ENCODE measurements at places on chromosomes 7 and 10.
A peak's percentile ranks its signal among the peaks of the same experiment; 100 is the strongest.

GRCh38 chr7:133633055-133633454 lies 380.2 kb downstream of the EXOC4 start:
- no peak for DNase-seq

DNA sequence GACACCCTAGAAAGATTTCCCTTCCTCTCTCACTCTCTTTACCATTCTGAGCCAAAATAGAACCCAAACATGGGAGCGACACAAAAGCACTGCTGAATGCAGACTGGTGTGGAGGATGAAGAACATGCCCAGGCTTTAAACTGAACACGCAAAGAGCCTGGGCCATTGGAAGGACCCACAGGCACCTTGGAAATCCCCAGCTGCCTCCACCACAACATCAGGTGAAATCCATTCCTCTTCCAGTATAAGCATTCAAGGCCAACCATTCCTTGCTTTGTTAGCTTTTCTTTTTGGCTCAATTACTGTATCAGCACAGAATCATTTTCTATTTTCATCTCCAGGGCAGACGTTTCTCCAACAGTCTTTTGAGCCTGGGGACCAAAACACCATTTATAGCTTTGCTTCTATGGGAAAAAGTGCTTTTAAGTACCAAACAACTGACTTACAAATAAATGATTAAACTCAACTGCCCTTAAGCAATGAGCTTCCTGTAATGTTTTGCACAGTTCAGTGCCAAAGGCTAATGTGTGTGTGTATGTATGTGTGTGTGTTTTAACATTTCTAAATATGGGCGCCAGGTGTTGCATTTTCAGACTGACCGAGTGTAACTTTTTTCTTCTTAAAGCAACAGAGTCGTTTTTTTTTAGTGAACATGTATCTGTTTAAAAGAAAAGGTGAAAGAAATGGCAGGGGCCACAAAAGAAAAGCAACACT lies 16.2 kb upstream of the BLNK start:
- DNase-seq = peak; percentile 23

GRCh38 chr10:101780818-101781654 lies 2.2 kb downstream of the NPM3 start:
- DNase-seq = peak; percentile 90

- no peak for DNase-seq
Measured at GRCh38 chr10:79275431-79275851, 71.8 kb upstream of the PPIF start.

- DNase-seq = no peak
Measured at GRCh38 chr7:99253369-99253768, 19.3 kb upstream of the MYH16 start.

- no peak for DNase-seq
Measured at GRCh38 chr10:78007172-78007571, 22.1 kb downstream of the POLR3A start.

- no peak for DNase-seq
Measured at GRCh38 chr10:18235477-18235876, 95.3 kb downstream of the CACNB2 start.

GRCh38 chr7:95139922-95140321 lies 184.4 kb downstream of the PON1 start:
- no peak for DNase-seq
